Cerebellum (tissue), 4 donors: ENCODE measurements at places on chromosomes 16 and 17. TPM values are rescaled to one million over a fixed set of nuclear protein-coding genes. Genes with fewer than 3 reads are reported as not detected.

DNA sequence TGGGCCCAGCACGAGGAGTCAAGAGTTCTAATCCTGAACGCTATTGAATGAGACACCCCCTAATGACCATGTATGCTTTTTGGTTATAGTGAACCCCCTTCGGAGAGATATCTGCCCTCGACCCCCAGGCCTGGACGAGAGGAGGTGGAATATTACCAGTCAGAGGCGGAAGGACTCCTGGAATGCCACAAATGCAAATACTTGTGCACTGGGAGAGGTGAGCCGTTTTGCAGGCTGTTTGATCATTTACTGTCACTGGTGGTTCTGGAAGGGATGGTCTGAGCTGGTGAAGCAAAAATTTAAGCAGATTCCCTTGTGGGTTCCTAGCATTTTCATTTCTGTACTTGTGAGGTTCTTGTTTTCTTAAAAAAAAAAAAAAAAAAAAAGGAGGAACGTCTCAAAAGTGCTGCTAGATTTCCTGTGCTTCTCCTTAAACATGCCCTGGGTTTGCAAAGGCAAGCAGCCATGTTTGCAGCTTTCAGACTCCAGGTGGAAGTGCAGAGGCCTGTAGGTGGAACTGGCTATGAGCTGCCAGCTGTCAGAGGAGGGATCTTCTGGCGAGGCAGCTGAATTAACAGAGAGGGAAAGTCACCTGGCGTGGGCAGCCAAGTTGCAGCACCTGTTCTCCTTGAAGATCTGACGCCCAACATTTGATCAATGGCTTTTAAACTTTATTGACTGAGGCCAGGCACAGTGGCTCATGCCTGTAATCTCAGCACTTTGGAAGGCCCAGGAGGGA is 3.5 kb downstream of the MARVELD3 start:
- no peak for DNase-seq

DNA sequence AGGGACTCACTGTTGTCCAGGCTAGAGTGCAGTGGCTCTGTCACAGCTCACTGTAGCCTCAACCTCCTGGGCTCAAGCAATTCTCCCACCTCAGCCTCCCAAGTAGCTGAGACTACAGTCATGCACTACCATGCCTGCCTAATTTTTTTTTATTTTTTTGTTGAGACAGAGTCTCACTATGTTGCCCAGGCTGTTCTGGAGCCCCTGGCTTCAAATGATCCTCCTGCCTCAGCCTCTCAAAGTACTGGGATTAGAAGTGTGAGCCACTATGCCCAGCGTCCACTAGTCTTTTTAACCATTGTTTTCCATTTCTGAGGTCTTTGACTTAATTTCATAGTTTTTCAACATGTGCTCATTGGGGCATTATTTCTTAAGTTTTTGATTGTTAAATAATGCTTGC is 13.5 kb downstream of the NSRP1 start:
- DNase-seq = no peak

GRCh38 chr16:87047221-87048037 is 269.8 kb downstream of the C16orf95 start:
- DNase-seq = no peak

Gene SLC2A4
- 0.18 TPM for total RNA-seq
